ENCODE measurements at places on chromosomes 2 and 18.

- DNase-seq: no peak
Observed at GRCh38 chr2:98252038-98252773, 94.0 kb upstream of the CNGA3 start.

- DNase-seq: no peak
Observed at GRCh38 chr2:47641366-47641765, 141.6 kb upstream of the MSH6 start.

DNA sequence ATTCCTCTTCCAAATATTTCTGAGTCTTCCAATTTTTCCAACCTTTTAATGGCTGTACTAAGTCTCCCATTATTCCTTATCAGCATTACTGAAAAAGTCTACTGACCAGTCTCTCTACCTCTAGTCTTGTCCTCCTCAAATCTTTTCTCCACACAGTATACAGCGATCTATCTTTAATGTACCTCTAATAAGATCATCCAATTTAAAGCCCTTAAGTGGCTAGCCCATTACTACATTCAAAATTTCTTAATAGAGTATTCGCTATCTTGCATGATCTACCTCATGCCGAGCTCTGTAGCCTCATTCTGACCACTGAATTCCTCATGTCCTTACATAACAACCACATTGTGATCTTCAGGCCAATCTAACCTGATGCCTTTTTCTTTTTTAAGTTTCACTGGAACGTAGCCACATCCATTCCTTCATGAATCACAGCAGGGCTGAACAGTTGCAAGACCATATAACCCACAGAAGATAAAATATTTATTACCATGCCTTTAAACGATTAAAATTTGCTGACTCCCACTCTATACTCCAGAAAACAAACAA, 57.9 kb downstream of the SLC66A3 start:
- DNase-seq: no peak

DNA sequence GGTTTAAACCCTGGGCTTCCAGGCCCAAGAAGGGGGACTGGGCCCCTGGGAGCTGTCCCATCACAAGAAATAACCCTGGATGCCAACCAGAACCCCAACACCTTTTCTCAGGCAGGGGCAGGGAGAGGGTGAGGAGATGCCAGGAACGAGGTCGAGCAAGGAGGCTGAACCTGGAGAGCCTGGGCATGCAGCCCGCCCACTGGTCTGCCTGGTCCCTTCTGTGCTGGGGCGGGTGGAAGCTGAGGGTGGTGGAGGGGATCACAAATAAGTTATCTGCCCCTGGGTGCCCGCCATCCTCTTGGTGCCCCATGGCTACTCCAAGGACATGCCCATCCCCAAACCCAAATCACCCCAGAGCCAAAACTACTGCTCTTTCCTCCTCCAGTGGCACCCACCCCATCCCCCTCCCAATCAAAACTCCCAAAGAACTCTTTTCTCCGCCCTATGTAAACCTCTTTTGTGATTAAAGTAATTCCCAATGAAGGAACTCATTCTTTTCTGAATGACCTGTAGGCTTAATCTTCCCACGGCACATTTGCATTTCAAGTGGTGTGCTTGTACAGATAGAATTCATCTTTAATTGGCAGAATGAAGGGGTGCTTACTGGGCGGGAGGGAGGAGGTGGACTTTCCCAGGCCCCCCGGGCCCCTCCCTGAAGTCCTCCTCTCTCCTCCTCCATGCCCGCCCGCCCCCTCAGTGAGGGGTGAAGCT, 47.9 kb downstream of the EFR3B start:
- no peak for DNase-seq

GRCh38 chr2:4077017-4077416, 373.6 kb downstream of the DCDC2C start:
- no peak for DNase-seq

GRCh38 chr2:216142540-216142939, 33.4 kb downstream of the XRCC5 start:
- DNase-seq: peak; percentile 12

DNA sequence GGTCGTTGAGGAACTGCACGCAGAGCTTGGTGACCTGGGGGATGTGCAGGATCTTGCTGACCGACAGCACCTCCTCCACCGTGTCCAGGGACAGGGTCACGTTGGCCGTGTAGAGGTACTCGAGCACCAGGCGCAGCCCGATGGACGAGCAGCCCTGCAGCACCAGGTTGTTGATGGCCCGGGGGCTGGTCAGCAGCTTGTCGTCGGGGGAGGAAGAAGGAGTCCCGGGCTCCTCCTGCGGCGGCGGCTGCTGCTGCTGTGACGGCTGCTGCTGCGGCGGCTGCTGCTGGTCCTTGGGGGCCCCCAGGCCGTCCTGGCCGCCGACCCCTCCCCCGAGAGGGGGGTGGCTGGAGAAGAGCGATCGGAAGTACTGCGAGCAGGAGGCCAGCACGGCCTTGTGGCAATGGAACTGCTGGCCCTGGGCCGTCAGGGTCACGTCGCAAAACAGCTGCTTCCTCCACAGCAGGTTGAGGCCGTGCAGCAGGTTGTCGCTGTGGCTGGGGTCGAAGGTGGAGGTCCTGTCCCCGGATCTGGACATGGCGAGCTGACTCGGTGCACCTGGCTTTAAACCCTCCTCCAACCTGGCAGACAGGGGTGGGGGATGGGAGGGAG, 2.7 kb downstream of the KLHL14 start:
- DNase-seq: no peak

- no peak for DNase-seq
Observed at GRCh38 chr2:213932-214693, 49.7 kb downstream of the SH3YL1 start.

DNA sequence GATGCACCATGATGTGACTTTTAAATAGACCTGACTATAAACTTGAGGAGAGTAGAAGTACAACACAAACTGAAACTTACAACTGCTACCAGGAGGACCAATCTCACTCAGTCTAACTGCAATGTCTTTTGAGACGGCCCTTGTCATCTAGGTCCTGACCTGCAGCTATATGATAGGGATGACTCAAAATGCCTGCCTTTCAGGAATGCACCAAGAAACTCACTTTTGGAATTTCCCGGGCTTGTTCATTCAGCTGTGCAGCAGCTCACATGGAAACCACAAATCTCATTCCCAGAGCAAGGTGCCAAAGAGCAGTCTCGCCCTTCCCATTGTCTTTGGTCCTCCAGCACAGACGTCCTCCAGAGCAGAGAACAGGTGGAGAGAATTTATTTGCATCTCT, 113.7 kb downstream of the SPOPL start:
- DNase-seq: no peak

- DNase-seq: no peak
Observed at GRCh38 chr2:145916799-145917198, 1396.9 kb upstream of the ZEB2 start.

GRCh38 chr2:64104933-64105332, 39.3 kb downstream of the PELI1 start:
- no peak for DNase-seq

- no peak for DNase-seq
Observed at GRCh38 chr18:12621742-12622306, 36.1 kb downstream of the SPIRE1 start.

GRCh38 chr2:237512774-237513466, 25.9 kb downstream of the MLPH start:
- peak; percentile 59 for DNase-seq

DNA sequence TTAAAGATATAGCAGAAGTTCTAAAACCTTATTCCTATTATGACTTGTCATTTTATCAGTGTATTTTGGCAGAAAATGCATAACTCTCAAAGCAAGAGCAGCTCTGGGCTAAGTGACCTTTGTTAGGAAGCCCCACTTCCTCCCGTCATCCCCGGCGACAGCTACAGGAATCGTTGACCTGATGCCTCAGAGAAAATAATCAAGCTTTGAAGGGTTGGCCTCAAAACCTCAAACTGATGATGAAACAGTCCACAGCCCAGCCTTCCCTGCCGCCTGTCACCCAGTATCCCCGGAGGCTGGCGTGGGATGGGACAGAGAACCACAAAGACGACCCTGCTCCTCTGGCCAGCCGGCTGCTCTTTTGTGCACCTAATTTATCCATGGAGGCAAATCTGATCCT, 65.3 kb downstream of the KCNF1 start:
- DNase-seq: no peak

GRCh38 chr2:169291517-169291916, 70.8 kb downstream of the LRP2 start:
- no peak for DNase-seq

Data from stimulated activated CD4-positive, alpha-beta T cell treated with anti-CD3 and anti-CD28 coated beads, Interleukin-12 subunit alpha, Interleukin-12 subunit beta, amount 100 ng/mL, for 24 hours (primary cell).